ENCODE measurements at places on chromosomes 11 and 22.

GRCh38 chr11:115409691-115410220, 94.5 kb downstream of the CADM1 start:
- no peak for DNase-seq

DNA sequence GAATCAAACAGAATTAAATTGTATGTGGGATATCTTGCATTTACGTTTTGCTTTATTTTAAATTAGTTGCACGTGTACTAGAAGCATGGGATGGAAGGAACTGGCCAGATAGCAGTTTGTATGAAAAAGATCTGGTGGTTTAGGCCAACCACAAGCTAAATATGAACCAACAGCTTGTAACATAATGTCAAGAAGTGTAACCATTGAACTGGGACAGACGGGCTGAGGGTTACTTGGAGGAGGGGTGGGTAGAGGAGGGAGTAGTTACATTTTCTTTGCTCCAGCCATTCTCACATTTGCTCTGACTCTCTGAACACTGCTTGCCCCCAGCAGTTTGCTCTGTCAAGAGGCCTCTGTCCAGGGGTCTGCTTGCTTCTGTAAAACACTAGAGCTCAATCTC, 31.7 kb upstream of the CXCR5 start:
- no peak for DNase-seq

- DNase-seq = no peak
Observed at GRCh38 chr22:44151676-44152075, 29.0 kb upstream of the PARVG start.

- no peak for DNase-seq
Observed at GRCh38 chr11:12066056-12066798, 44.2 kb upstream of the MICAL2 start.

DNA sequence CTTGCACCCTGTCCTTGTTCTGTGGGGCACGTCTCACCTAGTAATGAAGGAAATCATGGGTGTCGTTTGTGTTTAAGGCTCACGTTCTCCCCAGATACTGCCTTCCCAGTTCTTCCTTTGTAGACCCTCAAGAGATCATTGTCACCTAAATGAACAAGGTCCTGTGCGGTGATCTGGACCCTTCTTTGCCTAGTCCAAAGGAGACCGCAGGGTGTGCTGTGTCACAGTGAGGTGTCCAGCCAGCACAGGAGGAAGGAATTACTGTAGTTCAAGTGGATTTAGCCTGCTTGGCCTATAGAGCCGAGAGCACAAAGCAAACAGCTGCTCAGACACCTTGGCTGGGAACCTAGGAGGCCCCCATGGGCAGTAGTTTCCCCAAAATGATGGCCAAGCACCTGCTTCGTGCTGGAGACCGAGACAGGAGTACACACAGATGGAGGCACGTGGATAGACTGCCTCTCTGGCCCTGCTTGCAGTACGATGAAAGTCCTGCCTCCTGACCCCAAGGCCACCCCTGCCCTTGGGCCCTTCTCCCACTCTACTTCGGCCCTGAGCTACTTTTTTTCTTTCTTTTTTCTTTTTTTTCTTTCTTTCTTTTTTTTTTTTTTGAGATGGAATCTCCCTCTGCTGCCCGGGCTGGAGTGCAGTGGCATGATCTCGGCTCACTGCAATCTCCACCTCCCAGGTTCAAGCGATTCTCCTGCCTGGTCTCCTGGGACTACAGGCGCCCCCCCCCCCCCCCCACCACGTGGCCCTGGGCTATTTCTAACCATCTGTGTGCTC, 19.4 kb upstream of the PPFIA1 start:
- DNase-seq = no peak

DNA sequence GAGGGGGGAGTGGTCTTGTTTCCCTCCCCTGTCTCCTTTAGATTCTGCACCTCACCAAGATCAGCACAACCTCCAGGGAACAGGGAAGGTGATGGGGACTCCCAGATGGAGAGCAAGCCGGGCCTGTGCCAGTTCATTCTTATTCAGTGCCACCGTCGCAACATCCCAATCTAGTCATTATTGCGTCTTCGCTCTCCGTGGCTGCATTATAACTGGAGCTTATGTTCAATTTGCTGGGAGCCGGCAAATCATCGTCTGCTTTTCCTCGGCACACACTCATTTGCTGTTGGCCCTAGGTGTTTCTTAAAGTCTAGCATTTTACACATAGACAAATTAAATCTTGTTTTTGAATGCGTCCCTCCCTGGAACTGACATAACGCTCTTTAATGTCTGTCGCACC, 1269.7 kb downstream of the BRD1 start:
- no peak for DNase-seq

- no peak for DNase-seq
Observed at GRCh38 chr11:73439002-73439843, 63.0 kb downstream of the RELT start.

- DNase-seq = no peak
Observed at GRCh38 chr11:57095896-57096295, 85.9 kb upstream of the LRRC55 start.

DNA sequence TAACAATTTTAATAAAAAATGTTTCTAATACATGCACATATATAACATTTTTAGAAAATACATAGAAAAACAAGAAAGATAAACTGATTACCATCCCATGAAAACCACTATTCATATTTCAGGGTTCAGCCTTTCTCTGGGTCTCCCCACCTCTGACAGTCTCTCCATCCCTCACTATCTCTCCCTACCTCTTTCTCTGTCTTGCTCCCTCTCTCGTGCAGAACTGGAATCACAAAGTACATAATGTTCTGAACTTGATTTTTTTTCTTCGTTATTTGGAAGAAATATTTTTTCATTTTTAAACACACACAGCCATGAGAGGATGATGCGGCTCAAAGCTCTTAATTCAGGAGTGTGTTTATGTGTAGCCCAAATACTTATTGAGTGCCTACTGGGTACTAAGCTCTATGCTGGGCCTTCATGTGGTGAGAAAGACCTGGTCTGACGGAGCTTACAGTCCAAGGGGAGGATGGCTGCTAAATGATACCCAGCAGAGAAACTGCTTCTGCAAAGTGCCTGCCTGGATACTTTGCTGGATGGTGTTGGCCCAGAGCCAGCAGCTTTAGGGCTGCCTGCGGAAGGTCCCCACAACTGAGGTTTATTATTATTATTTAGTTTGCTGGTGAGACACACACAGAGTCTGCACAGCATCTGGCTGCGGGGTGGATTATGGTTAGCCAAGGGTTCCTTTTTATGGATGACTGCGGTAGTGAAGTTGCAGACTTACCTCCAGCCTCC, 42.6 kb downstream of the SC5D start:
- no peak for DNase-seq

DNA sequence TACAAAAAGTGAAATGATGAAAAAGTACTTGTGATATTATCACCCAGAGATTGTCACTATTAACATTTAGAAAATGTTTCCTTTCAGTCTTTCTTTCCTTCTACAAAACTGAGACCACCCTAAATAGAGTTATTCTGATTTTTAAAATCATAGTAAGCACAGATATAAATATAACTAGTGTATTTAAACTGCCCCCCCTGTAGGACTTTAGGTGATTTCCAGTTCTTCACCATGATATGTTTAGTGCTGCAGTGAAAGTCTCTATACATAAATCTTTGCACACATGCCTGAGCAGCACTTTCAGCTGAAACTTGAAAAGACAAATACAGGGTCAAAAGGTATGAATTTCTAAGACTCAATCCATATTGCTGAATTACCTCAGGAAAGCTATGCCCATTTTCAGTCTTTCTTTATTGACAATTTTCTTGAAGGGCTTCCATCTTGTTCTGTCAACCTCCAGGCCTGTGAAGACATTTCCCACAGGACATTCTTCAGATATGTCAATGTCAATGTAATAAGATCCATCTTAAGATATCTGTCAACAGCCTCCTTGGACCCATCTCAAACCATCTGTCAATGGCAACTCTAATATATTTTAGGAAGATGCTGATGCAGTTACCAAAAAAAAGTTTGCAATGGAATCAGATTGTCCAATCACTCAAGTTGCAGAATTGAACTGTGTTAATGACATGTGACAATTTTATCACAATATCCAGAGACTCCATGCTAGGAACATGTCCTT, 30.8 kb upstream of the LDLRAD3 start:
- DNase-seq = no peak

DNA sequence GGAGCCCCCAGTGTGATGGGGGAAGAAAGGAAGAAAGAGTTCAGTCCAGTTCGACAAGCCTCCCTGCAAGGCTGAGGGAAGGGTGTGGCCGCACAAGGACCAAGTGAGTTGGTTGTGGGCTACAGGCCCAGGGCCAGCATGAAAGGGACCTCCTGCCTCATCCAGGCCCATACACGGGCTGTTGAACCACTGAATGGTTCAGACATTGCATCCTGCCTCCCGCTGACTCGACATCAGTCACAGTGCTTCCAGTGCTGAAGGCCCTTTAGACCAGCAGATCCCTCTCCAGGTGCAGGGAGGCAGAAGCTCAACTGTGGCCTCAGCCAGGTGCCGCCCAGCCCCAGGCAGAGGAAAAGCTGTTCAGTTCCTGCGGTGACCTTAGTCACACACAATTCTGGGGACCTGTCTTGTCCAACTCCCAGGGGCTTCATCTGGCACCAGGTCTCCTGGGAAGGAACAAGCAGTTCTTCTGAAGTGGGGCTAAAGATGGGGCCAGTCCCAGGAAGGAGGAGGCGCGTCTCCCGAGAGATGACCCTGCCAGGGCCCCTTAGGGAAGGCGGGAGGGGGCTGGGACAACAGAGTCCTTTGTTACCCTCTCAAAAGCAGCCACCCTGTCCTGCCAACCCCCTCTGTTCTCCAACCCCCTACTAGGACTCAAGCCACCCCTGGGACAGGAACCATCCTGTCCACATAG, 6.6 kb downstream of the ARRB1 start:
- no peak for DNase-seq

DNA sequence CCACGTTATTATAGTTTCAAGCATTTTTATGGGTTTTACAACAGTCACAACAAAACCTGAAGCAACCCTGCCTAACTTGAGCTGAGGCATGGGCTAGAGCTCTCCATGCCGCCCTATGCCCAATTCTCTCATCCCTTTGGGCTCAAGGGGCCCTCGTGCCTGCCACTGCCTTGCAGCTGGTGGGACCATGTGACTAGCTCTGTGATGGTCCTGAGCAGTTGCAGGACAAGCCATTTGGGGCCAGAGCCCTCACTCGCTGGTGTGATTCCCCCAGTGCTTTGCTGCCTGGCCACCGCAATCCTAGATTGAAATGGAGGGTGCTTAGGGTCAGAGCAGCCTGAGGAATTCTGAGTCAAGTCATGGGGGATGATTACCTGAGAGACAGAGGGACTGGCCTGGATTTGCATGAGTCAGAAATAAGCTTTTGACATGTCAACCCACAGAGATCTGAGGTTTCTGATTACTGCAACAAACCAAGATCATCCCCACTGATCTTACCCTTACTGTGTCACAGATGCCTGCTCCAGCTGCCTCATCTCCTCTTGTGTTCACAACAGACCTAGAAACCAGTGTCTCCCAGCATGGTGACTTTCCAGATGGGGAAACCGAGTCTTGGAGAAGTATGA, 323.7 kb downstream of the BRD1 start:
- DNase-seq = no peak

DNA sequence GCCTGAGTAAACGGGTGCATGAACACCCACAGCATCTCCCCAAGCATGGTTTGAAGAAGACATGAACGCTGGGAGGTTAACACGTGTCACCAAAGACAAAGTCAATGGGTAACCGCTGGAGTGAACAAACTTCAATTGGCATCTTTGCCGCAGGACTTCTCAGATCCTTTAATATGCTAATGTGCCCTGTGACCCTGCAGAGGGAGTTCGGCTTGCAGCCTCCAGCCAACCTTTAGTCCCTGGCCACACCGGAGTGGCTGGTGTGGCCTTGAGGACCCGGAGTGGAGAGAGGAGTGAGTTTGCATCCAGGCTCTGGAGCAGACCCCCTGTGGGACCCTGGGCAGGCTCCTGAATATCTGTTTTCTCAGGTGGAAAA, 57.0 kb downstream of the FLRT1 start:
- DNase-seq = no peak

- DNase-seq = no peak
Observed at GRCh38 chr11:70059971-70060370, 18.1 kb upstream of the ANO1 start.

DNA sequence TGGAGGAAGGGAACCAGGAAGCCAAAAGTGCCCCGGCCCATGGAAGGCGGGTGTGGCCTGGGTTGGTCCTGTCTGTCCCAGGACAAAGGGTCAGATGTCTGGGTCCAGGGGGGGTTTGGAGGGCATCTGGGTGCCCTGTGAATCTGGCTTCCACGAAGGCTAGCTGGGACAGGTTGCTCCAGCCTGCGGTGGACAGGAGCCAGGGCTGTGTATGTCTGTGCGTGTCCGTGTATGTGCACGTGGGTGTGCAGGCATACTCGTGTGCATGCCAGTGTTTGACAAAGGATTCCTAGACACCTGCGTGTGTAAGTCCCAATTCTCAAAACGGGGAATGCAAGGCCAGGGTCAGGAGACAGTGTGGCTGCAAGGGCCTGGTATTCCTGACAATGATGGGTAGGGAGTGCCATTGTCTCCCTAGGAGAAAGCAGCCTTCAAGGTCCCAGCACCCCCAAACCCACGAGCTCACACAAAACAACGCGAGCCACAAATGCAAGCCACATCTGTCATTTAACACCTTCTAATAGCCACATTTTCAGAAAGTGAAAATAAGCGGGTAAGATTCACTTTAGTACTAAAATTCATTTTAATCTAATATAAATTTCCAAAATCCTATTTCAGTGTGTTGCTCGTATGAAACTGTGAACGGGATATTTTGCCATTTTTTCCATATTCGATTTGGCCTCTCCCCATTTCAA, 78.4 kb upstream of the WNT7B start:
- DNase-seq = no peak

DNA sequence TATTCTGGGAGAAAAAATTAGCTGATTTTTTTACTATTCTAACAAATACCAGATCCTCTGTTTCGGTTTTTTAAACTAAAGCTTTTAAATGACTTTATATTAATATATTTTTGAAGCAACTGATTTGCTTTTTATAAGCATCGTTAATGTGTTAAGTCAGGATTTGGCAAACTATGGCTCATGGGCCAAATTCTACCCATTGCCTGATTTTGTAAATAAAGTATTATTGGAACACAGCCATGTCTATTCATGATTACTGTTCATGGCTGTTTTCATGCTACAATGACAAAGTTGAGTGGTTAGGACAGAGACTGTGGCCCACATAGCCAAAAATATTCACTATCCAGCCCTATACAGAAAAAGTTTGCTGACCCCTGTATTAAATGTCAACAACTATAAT, 29.6 kb downstream of the BTBD10 start:
- no peak for DNase-seq

GRCh38 chr11:61815790-61816735, 740 bp downstream of the FADS1 start:
- DNase-seq = no peak

Data from stimulated activated CD4-positive, alpha-beta T cell treated with anti-CD3 and anti-CD28 coated beads, Interleukin-1b, Interleukin-23, amount 100 ng/mL, for 1 hour (primary cell).